Motor neuron (in vitro differentiated cells): ENCODE measurements at places on chromosomes 6 and 20. TPM values are rescaled to one million over a fixed set of nuclear protein-coding genes. Genes with fewer than 3 reads are reported as not detected.

The PDE10A gene
- 6.8 and 7.6 TPM in 2 replicates for total RNA-seq

The FAM83D gene
- 22.0 and 23.7 TPM in 2 replicates for total RNA-seq

The SEL1L2 gene
- total RNA-seq, result not detected in 2 replicates

The SLC35D3 gene
- 0.16 TPM in 1 of 2 replicates, not detected in the other for total RNA-seq

DNA sequence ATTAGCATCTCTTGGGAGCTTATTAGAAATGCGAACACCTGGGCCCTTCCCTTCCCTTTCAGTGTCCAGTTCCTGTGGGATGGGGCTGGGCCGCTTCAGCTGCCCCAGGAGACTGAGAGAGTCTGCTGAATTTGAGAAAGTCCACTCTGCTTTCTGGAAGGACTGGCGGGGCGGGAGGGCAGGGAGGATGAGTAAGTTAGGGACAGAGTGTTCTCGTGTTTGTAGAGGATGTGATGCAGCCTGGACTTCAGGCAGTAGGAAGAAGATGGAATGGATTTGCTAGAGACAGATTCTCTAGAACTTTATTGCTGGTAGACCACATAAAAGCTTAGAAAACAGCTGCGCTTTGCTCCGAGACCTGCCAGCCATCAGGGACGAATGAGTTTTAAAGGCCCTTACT is 1.1 kb upstream of the TULP4 start:
- ATAC-seq, result no peak

- no peak for ATAC-seq
Measured at GRCh38 chr20:52596256-52596655, 375.9 kb upstream of the TSHZ2 start.

GRCh38 chr6:69220375-69220774 is 576.4 kb downstream of the LMBRD1 start:
- ATAC-seq, result no peak

- no peak for ATAC-seq
Measured at GRCh38 chr6:142458836-142459235, 157.0 kb downstream of the ADGRG6 start.

- no peak for ATAC-seq
Measured at GRCh38 chr20:36491901-36492617, 49.3 kb upstream of the MYL9 start.

GRCh38 chr20:59571151-59571550 is 33.2 kb upstream of the PHACTR3 start:
- ATAC-seq, result no peak

- ATAC-seq, result no peak
Measured at GRCh38 chr20:20780127-20780824, 67.8 kb upstream of the RALGAPA2 start.

DNA sequence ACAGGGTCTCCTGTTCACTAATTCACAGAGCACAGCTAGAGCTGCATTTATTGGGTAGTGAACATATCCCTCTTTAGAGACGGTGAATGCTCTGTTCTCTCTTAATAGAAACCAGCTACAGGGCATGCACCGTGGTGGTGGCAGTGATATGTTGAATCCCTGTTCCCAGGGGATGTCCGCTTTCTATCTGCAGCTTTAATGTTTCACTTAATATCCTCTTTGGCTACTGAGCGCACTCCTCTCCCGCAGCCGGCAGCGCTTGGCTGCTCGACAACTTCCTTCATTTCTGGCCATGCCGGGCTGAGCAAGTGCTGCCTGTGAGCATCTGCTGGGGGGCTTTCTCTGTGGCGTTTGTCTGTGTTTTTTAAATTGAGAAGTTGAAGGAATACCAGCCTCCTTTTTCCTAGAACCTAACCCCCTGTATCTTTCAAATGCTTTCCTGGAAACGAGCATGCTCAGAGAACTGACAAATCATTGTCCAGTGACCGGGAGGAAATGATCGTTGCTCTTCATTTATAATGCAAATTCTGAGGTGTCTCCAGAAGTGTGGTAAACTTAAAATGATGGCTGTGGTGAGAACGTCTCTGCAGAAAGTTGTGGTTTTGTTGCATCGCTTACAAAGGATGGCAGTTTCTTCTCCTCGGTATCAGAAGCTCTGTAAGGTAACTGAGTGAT is 297.9 kb downstream of the UTRN start:
- peak; percentile 52 for ATAC-seq

DNA sequence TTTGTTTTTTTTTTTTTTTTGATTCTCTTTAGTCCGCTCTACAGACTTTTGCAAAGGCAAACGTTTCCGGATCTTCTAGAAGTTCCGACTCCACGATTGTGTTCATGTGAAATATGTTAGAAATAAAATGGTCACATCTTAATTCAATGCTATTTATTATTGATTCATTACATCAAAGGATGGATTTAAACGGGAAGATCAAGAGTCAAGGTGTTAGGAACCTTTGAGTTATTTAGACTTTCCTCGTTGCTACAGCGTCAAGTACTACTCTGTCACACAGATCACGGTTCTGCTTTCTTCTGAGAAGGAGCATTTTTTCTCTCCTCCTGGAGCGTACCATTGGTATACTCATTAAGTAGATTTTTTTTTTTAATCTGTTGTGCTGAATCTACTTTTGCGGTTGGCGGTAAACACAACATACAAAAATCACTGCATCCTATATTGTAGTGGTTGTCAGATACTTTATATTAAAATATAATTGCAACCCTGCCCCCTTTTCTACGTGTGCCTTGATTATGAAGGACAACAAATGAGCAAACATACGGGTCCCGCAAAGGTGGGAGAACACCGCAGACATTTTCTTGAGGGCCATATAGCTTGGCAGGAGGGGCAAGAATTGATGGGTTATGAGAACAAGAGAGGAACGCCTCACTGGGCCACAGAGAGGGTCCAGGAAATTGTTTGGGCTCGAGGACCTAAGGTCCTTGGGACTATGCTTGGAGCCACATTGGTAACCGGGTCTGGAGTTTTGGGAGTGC is 17.5 kb downstream of the HMGN4 start:
- no peak for ATAC-seq

DNA sequence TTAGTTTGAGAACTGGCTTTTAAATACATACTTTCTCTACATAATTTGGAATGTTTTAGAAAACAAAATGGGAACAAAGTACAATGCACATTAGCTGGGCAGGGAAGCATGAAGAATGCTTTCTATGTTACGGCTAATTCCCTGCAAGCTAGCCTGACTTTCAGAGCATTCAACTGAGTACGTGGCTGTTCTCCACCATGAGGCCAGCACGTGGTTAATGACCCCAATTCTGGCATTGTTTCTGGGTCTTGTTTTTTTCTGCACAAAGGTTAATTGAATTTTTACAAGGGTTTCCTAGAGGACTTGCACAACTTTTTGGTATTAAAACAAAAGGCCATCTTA is 208.6 kb upstream of the AGPAT4 start:
- ATAC-seq, result no peak

GRCh38 chr6:136646377-136646776 is 96.2 kb upstream of the MAP7 start:
- ATAC-seq, result no peak

GRCh38 chr20:35833241-35833640 is 61.4 kb downstream of the PHF20 start:
- no peak for ATAC-seq

- no peak for ATAC-seq
Measured at GRCh38 chr20:62925420-62926228, 681 bp downstream of the DIDO1 start.

DNA sequence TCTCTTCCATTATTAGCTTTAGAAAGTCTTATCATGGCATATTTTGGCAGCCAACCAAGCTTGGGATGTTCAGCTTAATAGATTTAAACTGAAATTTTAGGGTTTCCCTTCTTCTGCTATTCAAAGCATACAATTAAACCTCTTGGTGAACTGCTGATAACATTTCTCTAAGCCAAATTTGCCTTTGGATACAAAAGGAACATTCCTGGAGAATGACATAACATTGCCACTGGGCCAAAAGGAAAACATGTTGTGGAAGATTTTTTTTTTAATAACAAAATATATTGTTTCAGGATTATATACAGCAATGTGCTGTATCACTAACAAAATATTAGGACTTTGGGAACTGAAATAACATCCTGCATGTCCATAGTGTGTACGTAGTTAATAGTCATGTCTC is 215.1 kb upstream of the TBX18 start:
- ATAC-seq, result no peak

DNA sequence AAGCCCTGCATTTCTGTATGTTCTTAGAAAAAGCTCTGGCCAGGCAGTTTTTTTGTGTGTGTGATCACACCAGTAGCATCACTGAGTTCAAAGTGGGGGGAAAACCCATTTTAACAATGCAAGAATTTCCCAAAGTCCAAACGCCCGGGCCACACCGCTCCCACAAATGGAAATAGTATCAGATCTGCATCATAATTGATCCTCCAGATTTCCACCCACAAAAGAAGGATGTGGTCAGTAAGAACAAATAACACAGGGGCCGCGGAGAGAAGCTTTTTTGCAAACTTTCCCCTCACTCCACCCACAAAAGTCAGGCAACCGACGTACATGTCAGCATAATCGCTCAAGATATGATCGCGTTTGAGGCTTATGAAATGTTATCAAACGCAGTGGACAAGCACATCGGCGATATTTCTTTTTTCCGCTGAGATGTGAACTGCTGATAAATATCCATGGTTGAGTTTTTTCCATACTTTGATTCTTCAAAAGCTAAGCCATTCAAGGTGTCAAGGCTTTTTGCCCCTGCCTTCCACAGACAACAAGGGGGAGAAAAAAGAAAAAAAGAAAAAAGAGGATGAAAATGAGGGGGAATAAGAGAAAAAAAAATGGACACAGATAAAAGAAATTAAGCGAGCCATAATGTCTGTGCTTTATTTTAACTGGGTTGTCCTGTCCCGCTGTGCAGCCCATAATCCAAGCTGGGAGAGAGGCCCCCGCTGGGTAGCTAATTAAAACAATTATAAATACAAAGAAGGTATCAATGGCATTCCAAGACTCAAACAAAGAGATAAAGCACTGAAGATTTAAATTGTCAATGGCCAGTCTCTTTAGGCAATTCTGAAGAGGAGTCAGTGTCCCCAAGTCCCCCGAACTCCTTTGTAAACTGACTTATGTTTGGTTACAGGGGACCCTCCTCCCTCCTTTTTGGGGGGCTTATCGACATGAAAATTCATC is 143.5 kb downstream of the ZFP64 start:
- ATAC-seq, result peak; percentile 91

DNA sequence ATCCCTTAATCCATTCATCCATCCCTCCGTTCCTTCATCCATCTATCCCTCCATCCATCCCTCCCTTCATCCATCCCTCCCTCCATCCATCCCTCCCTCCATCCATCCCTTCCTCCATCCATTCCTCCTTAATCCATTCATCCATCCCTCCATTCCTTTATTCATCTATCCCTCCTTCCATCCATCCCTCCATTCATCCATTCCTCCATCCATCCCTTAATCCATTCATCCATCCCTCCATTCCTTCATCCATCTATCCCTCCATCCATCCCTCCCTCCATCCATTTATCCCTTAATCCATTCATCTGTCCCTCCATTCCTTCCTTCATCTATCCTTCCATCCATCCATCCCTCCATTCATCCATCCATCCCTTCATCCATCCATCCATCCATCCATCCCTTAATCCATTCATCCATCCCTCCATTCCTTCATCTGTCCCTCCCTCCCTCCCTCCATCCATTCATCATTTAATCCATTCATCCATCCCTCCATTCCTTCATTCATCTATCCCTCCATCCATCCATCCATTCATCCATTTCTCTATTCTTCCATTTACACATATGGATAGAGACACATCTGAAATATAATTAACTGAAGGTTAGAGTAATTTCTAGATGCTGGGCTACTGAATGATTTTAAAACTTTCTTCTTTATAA is 100.9 kb downstream of the TSHZ2 start:
- ATAC-seq, result no peak
